ENCODE measurements at places on chromosomes 16 and 17.

DNA sequence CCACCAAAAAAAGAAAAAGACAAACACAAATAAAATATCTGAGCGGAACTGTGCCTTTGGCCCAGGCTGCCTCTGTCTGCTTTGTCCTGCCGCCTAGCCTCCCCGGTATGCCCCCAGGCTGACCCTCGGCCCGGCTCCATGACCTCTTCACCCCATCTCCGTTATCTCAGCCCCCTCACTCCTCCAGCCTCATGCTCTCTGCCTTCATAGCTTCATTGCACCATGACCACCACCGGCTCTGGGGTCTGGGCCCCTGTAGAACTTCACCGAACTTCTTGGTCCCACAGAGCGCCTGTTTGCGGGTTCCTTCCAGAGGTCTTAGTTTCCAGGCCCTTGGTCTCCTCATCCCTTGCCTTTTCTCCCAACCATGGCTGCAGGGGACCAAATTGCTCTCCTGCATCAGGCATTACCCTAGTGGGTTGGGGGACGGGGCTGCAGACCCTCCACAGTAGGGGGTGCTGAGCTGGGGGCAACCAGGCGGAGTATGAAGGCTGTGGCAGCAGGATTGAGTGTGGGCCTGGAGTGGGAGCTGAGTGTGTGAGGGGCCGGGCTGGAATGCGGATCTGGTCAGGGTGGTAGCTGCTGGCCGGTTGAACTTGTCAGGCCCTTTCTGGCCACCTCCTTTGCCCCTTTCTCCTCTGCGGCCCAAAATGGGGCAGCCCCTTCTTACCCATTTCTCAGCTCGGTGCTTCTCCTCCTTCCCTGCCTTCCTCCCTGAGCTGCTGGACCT lies 6.9 kb downstream of the HIRIP3 start:
- no peak for DNase-seq

DNA sequence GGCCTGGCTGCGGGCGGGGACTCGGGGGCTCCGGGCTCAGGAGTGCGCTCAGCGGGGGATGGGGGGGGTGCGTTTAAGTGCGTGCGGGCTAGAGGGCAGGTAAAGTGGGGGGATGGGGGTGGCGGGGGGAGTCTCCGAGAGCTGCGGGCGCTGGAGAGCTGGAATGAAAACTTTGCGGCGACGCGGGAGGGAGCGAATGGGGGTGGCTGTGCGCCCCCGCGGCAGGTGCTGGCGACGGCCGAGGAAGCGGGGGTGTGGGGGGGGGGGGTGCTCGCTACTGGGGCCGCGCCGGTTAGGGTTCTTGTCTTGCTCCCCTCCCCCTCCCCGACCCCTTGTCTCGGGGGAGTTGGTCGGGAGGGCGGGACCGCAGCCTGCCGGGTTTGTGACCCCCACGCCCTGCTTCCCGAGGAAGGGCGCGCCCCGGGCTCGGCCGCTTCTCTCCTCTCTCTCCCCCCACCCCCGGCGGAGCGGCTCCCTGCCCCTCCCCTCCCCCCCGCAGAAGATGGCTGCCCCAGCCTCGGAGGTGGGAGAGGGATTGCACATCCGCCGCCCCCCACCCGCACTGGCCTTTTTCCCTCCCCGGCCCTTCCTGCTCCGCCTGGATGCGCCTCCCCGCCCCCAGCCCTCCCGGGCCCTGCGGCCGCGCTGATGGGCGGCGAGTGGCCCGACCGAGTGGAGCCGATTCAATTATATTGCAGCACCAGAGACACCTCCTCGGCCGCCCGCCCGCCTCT lies 649 bp downstream of the GSE1 start:
- peak; percentile 21 for DNase-seq

DNA sequence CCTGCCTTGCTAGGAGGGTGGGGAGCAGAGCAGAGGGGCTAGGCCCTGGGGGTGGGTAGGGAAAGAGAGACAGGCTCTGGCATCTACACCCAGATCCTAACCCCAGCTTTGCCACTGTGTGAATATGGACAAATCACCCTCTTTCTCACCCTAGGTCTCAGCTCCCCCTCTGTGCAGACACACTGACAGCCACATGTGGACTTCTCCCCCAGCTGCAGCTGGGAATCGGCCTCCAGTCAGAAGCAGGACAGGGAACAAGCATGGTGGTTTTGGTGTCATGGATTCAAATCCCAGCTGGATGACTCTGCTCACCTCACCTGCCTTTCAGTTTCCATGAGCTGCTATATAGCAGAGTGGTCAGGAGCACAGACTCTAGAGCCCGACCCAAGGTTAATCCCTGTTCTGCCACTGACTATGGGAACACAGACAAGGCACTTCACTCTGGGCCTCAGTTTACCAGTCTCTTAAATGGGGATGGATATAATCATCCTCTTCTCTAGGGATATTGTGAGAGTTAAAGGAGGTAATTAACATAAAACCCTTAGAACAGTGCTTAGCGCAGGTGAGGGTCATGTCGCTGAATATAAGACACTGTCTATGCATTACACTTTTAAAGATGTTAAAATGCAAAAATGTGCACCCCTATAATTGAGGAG lies 26.2 kb upstream of the MAP3K14 start:
- no peak for DNase-seq

DNA sequence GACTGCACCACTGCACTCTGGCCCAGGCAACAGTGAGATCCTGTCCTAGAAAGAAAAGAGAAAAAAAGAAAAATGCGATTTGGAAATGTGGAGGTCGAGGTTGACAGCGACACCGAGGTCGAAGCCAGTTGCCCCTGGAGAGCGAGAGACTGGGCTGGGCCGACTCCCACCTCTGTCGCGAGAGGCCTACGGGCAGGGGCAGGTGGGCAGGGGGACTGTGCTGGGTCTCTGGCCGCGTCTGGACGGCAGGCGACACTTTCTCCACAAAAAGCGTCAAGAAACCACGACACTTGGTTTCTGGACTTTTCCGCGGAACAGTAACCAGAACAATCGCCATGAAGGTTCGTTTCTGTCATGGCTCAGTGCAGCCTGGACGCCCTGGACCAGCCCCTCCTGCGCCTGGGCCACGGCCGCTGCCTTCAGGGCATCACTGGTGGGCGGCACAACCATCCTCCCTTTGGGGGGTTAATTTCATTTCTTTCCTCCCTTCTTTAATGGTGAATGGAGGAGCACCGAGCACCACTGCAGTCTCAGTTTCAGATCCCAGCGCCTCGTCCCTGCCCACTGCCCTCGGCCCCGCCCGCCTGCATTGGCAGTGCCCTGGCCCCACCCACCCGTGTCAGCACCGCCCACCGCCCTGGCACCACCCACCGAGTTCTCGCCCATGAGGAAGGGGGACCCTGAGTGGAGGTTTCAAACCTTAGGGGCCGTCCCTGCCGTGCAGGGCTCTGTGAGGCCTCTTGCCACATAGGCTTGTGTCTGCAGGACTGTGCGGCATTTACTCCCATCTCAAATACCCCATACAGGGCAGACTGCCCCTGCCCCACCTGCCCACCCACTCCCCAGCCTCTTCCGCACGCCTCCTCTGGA lies 18.5 kb upstream of the CDH15 start:
- no peak for DNase-seq

GRCh38 chr17:17556671-17557070 lies 34.8 kb downstream of the PEMT start:
- DNase-seq: no peak

- DNase-seq: no peak
Observed at GRCh38 chr17:34075076-34075475, 180.0 kb upstream of the CCL2 start.
